Stimulated activated CD8-positive, alpha-beta memory T cell treated with anti-CD3 and anti-CD28 coated beads, Interleukin-15, amount 100 ng/mL, for 4 hours (primary cell): ENCODE measurements at places on chromosomes 3 and 15.

DNA sequence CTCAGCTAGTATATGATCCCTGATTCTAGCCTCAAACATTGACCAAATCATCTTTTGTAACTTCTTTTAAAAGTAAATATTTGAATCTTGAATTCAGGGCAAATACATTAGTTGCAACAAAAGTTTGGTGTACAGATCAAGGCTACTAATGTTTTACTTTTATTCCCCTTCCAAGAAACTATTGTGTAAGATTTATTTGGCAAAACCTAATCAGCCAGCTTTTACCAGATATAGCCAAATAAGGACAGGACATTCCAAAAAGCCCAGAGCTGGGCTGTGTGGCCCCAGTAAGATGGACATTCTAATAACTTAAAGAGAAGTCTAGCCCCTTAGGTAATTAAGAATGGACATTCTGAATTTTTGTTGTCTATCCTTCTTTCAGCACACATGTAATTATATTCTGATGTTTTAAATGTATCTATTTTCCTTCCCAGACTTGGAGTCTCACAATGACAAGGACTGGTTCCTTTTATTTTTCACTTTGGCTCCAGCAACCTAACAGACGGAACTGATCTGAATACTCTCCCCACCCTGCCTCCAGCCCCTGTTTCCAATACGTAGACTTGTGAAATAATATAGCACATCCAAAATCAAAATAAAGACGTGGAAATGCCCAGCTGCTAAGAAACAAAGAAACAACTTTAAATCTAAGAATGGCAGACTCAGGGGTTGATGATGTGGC, 48.1 kb downstream of the STARD5 start:
- no peak for DNase-seq

- DNase-seq, result no peak
These were observed 28.1 kb downstream of the PRKAR2A start for GRCh38 chr3:48819234-48820221.

- DNase-seq, result no peak
These were observed 1312.2 kb downstream of the SI start for GRCh38 chr3:163766112-163766511.

DNA sequence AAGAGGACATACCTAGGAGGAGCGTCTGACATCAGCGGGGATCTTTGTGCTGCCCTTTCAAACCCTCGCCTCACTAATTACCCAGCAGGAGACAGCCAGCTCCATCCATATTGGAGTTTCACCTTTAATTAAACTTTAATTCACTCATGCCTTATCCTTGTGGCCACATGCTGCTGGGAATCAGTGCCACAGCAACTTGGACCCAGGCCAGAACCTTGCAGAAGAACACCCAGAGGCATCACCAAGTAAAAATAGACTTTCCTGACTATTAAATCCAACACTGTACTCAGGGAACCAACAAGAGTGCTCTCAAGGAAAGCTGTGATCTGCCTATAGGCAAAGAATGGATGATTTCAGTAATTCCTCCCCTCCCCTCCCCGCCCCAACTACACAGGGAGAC, 23.9 kb downstream of the EIF1B start:
- no peak for DNase-seq

DNA sequence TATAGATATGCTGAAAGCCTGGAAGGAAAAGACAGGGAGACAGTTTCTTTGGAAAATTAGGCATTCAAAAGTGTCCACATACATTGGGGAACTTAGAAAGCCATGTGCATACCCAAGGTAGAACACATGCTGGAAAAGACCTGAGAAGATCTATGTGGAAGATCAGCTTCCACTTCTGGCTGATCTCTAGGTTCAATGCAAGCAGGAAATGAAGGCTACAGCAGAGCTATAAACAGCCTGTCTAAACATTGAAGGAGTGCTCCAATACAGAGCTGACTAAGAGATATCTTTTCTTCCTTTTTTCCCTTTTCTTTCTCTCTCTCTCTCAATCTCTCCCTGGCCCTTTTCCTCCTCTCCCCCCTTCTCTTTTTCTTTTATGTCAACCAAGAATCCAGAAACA, 73.6 kb upstream of the TCF12 start:
- no peak for DNase-seq

GRCh38 chr3:187077537-187077936, 61.8 kb downstream of the RPL39L start:
- no peak for DNase-seq

DNA sequence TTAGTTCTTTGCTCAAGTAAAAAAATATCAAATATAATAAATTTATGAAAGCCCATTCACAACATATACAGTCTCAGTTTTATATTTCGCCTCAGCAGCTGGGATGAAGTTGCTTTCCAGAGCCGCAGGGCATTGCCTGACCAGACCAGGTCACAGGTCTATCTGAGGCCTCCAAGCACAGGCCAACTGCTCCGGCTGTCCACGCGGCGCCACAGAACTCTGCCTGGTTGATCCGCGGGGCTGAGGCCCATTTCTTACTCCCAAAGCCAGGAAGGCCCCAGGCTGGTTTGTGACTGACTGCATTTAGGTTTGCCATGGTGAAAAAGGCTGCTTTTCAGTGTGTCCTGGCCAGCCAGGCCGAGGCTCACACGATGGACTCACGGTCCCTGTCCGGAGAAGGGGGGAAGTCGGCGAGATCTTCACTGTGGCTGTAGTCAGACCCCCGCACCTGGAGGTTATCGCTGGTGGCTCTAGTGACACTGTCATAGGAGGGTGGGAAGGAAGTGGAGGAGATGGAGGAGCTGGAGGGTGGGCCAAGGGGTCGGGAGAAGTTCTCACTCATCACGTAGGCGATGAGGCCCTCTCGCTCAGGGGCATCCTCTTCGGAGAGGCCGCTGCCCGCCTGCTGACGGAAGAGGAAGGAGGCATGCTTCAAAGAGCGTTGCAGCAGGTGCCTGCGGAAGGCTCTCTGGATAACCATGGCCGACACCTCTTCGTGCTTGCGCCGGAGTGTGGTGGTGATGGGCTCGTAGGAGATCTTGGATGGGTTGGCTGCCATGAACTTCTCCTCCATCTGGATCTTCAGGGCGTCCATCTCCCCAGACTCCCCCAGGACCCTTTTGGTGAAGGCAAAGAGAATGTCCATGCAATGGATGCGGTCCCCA, 54.1 kb downstream of the EXOG start:
- DNase-seq, result no peak

- no peak for DNase-seq
These were observed 7.5 kb downstream of the CHL1 start for GRCh38 chr3:204102-204501.

GRCh38 chr3:49801160-49801559, 1.5 kb upstream of the CDHR4 start:
- no peak for DNase-seq

DNA sequence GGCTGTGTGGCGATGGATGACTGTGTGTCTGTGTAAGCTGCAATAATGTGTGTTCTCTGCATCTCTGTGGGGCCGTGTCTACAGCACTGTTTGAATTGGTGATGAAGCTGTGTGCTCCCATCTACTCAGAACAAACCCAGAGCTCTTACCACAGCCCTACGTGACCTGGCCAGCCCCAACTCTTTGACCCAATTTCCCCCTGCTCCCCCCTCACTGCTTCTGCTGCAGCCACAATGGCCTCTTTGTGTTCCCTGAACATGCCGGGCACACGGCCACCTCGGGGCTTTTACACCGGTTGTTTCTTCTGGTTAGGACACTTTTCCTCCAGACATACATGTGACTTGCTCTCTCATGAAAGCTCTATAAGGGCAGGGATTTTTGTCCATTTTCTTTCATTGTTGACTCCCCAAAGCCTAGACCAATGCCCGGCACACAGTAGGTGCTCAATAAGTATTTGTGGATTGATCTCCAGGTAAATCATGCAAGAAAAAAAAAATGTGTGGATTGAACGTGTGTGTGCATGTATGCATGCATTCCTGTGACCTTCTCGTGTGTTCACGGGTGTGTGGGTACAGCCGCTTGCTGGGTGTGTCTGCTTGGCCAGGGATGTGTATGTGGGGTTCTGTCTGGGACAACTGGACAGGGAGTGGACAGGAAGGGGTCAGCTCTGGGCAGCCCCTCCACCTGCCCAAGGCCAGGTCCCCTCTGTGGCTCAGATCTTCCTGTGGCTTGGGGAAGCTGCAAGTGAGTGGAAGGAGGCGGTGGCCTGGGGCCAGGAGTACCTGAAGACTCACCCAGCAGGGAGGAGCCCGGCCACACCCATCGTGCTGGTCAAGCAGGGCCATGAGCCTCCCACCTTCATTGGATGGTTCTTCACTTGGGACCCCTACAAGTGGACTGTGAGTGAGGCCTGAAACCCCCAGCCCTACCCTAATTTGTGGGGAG, 14.8 kb downstream of the VILL start:
- DNase-seq, result no peak
